ENCODE measurements at places on chromosomes 2 and 18.

- DNase-seq = no peak
Measured at GRCh38 chr2:73301636-73302035, 8.3 kb upstream of the EGR4 start.

DNA sequence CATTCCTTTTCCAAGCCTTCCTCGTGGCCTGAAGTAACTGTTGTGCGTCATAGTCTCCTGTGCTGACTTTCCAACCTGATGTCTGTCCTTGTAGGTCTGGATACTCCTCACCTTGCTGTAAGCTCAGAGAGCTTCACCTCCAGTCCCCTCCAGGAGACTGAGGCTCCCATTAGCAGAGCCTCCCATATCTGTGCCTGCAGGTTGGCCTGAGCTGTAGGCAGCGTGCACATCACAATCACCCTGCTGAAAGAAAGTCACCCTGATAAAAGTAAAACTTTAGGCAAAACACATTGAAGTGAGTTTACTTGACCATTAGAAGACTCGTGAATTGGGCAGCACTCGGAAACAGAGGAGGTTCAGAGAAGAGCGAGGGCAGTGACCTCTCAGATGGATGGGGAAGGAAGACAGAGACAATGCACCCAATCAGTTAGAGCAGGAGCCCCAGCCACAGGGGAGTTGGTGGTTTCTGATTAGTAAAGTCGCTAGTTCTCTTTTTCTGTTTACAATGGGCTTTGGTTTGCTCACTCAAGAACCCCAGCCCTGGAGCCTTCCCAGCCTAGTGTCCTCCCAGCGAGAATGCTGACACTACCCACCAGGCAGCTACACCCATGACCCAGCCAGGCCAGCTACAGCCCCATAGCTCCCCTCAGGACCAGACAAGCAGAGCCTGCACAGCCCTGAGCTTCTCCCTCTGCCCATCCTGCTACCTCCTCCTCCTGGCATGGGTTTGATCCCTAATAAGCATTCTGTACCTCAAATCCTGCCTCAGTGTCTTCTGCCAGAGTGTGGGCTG, 12.1 kb upstream of the TPO start:
- DNase-seq = no peak

- DNase-seq = no peak
Measured at GRCh38 chr2:63840081-63840784, 1.5 kb upstream of the UGP2 start.

DNA sequence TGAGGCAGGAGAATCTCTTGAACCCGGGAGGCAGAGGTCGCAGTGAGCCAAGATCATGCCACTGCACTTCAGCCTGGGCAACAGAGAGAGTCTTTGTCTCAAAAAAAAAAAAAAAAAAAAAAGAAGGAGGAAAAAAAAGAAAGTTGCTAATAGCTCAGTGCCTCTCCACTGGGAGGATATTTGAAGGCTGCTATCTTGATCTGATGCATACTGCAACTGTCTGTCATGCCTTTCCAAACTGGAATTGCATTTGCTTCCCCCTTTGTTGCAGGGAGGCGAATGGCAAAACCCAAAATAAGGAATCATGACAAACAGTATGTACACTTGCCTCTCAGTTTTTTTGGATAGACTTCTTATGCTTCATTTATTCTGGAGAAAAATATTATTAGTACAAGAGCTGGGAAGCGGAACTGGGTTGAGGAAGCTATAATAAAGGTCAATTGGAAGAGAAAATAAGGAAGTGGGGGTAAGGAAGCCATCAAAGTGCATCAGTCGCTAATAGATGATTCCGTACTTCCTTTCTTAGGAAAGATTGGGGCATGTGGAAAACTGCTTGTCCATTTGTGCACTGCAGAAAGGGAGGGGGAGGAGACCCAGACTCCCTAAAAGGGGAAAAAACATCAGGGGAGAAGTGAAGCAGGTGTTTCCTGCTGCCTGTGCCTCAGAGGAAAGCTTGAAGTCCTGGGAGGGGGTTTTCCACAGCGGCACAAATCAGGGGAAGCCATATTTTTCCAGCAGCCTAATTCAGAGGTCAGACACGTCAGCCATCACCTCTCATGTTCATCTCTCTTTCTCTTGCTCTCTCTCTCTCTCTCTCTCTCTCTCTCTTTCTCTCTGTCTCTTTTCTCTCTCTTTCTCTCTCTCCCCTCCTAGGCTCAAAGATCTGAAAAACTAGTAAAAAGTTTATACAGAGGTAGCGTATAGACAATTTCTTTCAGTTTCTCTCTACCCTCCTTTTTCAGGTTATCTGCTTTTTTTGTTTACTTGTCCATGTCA, 301.4 kb upstream of the TNP1 start:
- no peak for DNase-seq

DNA sequence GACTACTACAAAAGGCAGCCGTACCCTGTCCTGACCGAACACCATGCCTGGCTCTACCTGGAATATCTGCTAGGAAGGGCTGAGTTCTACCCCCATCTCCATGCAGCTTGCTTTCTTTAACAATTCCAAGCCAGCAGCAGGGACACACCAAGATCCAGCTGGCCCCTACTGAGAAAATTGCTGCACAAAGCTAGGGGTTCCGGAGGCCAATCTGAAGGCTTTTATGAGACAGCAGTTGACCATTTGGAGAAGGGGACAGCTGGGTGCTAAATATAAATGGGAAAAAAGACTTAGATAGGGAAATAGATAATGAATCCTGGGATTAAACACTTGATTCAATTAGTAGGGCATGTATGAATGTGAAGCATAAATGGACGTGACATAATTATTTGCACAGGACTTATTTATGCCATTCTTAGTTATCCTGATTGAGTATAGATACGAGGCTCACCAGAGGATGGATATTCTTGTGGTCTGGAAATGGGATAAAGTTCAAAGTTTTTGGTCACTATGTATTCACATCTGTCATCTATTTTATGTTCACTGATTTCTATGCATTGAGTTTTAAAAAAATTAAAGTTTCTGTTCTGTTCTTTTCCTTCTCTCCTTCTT, 204.0 kb downstream of the ZNF521 start:
- DNase-seq = no peak

GRCh38 chr2:101864426-101864825, 127.3 kb upstream of the IL1R2 start:
- no peak for DNase-seq
